ENCODE measurements at places on chromosomes 1 and 21.

DNA sequence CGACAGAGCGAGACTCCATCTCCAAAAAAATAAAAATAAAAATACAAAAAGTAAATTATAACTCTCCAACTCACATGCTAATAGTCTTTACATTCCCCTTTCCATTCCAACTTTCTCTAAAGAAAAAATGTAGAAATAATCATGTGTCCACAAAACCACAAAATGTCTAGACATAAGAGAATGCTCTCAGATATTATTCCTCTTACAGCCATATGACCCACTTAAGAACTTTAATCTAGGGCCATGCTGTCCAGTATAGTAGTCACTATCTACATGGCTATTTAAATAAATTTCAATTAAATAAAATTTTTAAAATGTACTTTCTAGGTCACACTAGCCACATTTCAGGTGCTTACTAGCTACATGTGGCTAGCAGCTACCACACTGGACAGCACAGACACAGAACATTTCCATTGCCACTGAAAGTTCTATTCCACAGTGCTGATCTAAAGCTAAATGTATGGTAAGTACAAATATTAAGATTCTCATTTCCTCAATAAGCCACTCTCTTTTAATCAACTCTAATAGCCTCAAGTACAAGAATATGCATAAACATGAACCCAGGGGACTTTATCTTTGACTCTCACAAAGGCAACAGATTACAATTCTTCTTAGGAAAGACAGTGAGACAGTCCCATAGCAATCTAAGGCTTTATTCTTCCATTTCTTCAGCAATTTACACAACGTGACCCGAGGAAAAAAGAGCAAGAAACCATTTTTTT lies 138.6 kb downstream of the RERE start:
- DNase-seq, result no peak

GRCh38 chr1:78277253-78277652 lies 213.5 kb upstream of the PTGFR start:
- no peak for DNase-seq

- DNase-seq, result no peak
Observed at GRCh38 chr1:93567255-93567918, 114.2 kb downstream of the BCAR3 start.

GRCh38 chr1:116006486-116006964 lies 30.2 kb downstream of the SLC22A15 start:
- peak; percentile 13 for DNase-seq

GRCh38 chr1:37133276-37134145 lies 99.2 kb upstream of the GRIK3 start:
- DNase-seq, result no peak

GRCh38 chr1:218665221-218665620 lies 320.1 kb downstream of the TGFB2 start:
- DNase-seq, result no peak

DNA sequence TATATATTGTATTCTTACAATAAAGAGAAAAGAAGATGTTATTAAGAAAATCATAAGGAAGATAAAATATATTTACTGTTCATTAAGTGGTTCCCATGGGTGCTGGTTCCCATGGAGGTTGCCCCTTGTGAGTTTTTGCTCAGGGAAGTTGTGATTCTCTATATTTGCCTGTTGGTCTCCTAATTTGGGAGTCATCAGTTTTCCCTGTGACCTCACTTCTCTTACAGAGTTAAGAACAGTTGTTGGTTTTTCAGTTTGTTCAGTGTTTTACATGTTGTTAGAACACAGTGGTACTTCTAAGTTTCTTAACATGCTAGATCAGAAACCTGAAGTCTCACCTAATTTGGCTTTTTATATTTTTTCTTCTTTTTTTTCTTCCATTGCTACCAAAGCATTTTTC lies 109.2 kb downstream of the OSBPL9 start:
- DNase-seq, result peak; percentile 31

DNA sequence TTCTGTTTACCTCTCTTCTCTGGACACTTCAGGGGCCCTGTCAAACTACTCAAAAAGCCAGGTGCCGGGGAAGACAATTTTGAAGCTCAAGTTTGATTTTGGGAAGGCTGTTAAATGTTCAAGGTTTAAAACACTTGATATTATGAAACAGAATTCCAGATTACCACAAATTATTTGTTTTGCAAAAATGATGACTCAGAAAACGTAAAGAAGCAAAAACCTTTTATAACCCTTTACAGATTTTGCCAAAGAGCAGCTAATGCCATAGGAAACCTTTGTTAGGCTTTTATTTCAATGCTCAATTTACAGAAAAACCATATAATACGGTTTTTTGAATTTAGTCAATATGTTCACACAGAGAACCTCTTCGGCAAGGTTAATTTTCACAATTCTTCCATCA lies 593.4 kb upstream of the ZP4 start:
- DNase-seq, result no peak

GRCh38 chr1:63294803-63295594 lies 27.4 kb upstream of the FOXD3 start:
- DNase-seq, result no peak

DNA sequence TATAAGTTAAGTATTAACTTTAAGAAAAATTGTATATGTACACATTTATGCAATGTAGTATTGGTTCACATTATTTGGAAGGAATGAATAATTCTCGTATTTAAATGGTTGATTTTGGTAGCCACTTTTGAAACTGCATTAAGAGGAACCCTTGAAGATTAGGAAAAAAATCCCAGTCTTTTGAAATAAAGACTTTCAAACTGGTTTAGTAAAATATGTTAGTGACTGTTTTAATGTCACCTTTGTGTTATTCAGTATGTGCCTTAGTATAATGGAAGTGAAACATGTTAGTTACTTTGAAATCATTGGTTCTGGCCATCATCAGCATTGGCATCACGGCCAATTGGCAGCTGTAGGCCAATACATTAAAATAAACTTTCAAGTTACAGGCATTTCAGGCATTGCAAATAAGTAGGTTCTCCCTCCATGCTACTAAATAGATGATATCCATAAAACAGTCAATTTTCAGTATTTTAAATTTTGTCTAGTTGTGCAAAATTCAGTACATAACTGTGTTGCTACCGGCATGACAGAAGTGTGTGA lies 4.4 kb downstream of the MIER1 start:
- DNase-seq, result peak; percentile 39

- no peak for DNase-seq
Observed at GRCh38 chr1:52814465-52814864, 28.1 kb upstream of the ZYG11A start.

DNA sequence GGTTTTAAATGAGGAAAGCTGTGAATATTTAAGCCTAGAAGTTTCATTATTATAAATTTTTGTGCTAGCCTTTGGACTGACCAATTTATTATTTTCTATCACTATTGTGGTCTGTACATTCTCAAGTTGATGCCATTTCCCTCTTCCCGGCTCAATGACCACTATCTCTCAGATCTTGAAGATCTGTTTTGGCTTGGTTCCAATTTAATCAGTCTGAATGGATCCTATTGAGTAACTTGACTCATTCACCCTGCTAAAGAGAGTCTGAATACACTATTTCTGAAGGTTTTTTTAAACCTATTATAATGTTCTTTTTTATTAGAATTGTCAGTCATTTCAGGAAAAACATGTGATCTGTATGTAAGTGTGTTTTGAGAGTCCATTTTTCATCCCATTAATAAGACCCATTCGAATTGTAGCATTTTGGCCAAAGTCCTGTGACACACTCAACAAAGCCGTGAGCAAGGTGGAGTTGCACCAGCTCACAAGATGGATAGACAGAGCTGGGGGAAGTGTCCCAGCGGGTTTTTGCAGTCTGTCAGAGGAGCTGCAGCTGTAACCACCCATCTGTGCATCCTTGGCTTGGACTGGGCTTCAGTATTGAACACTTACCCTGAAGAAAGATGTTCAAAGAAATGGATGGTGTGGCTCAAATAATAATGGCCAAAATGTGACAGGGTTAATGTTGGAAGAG lies 145.6 kb downstream of the NFIA start:
- DNase-seq, result no peak

GRCh38 chr1:182587666-182588499 lies 1.2 kb downstream of the RNASEL start:
- DNase-seq, result no peak

GRCh38 chr1:77388661-77389060 lies 106.8 kb downstream of the AK5 start:
- DNase-seq, result peak; percentile 69

DNA sequence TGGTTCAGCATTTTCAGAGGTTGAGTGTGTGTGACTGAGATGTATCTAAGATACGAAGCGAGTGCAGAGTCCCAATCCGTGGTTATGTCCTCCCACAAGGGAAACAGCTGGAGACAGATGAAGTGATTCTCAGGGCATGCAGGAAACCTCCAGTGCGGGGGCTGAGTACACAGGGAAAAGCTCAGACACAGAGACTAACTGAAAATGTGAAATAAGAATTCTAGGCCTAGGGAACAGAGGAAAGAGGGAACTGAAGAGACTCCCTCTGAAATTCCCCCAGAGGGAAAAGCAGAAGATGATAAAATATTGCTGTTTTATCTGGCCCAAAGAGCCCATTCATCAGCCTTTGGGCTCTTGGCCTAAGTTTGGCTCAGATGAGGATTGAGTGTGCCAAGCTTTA lies 116.8 kb downstream of the LRRC53 start:
- DNase-seq, result no peak

- DNase-seq, result no peak
Observed at GRCh38 chr1:198967566-198967965, 328.7 kb downstream of the PTPRC start.

- DNase-seq, result peak; percentile 71
Observed at GRCh38 chr1:213327017-213327667, 276.1 kb downstream of the RPS6KC1 start.

- no peak for DNase-seq
Observed at GRCh38 chr1:12370333-12370975, 140.6 kb downstream of the VPS13D start.

- no peak for DNase-seq
Observed at GRCh38 chr1:157829711-157830110, 9.8 kb upstream of the FCRL1 start.

DNA sequence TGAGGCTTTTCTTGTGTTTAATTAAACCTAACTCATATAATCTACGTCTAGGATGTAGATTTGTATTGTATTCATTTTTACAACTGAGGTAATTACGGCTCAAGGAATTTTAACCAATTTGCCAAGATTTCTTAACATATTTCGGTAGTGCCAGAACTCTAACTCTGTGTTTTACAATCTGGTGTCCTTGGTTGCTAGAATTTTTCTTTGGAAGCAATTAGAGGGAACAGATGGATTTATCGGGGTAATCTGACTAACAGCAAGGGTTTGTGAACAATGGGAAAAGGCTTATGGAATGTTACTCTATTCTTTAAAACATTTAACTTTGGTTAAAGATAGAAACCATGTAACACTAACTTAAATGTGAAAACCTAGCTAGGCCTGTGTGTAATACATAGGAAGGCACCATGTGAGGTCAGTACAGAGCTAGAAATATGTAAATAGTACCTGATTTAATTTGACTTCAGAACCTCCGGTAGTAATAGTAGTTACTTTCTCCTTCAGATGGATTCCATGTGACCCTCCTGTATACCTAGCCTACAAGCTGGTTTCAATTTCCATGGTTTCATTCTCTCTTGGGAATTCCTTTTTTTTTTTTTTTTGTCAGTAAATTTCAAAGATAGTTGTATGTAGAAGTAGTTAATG lies 1.2 kb downstream of the MTF2 start:
- peak; percentile 47 for DNase-seq

DNA sequence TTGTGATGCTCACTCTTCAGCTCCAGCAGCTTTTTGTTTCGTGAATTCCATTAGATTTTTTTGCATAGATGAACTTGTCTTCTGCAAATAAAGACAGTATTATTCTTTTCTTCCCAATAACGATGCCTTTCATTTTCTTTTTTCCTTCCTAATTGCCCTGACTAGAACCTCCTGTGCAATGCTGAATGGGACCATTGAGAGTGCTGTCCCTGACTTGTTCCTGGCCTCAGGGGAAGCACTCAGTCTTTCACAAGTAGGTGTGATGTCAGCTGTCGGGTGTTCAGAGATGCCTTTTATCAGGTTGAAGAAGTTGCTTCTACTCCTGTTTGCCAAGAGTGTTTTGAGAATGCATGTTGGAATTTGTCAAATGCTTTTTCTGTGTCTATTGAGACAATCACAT lies 64.3 kb upstream of the ADARB1 start:
- DNase-seq, result no peak

DNA sequence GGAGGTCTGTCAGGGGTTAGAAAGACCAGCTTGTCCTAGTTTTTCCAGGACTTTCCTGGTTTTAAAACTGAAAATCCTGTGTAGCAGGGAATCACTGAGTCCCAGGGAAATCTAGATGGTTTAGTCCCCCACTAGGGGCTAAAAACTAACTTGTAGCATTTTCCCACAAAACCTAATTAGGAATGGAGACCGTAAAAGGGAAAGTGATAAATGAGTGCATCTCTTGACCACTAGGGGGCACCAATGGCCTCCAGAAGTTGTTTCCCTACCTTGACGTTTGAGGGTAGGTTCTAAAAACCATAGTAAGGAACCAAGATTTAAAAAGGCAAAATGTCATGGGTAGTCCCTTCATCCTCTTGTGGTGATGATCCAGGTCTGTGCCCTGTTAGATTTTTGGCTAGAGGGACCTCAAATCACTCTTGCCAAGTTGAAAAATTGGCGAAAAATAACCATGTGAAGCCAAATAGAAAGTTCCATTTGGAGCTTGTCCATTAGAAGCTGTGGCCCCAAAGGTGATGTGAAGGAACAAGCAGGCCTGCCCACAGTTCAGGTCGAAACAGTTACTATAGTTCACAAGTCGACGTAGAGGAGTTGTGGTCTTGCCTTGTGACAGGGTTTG lies 24.5 kb downstream of the CLIC6 start:
- peak; percentile 57 for DNase-seq

DNA sequence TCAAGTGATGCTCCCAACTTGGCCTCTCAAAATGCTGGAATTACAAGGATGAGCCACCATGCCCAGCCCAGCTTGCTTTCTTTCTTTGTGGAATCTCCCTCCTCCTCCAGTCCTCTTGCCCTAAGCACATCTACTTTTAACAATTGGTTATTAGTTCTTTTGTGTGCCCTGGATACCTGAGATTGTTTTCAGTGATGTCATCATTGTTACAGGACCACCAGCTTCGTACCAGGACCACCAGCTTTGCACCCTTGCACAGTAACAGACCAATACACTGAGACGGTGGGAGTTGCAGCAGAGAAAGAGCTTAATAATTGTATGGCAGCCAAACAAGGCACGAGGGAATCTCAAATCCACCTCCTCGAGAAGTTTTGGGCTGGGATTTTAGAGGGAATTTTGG lies 71.3 kb downstream of the CNIH3 start:
- DNase-seq, result no peak
